CD4-positive, CD25-positive, alpha-beta regulatory T cell (primary cell): ENCODE measurements at places on chromosomes 11 and 22.

DNA sequence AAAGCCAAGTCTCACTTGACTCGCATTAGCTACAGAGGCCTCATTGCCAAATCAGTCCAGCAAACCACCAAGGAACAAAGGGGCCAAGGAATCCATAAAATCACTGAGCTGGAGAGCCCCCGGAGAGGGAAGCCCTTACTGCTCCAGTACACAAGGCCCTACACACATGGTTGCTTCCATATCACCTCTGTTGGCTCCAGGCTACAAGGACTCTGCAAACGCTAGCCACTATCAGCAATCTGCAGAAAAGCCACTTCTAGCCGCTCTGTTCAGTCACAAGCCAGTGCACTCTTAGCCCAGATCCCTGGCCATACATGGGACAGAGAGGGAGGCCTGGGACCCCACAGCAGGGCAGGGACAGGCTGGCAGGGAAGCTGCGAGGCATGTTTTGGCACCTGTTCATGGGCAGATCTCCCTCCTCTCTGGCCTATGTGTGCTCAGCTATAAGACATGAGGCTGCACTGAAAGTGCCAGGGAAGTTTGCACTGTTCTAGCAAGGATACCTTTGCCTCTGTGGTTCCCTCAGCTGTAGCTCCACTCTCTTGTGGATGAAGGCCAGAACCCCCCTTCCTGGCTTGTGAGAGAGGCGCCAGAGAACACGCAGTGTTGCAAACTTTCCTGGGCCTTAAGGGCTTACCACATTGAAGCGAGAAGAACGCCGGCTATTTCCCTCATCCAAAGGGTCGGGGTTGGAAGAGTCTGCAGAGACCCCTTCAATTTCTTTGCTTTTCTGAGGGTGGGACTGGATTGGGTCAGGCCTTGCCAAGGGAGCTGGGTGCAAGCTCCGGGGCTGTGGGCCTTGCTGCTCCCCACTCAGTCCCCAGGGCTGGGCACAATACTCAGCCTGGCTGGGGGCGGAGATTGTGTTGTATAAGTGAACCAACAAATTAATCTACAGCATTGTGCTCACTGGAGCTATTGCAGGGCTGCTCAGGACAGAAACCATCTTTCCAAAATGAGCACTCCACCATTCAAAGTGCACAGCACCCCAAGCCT, 108.7 kb upstream of the PITPNB start:
- DNase-seq, result no peak

DNA sequence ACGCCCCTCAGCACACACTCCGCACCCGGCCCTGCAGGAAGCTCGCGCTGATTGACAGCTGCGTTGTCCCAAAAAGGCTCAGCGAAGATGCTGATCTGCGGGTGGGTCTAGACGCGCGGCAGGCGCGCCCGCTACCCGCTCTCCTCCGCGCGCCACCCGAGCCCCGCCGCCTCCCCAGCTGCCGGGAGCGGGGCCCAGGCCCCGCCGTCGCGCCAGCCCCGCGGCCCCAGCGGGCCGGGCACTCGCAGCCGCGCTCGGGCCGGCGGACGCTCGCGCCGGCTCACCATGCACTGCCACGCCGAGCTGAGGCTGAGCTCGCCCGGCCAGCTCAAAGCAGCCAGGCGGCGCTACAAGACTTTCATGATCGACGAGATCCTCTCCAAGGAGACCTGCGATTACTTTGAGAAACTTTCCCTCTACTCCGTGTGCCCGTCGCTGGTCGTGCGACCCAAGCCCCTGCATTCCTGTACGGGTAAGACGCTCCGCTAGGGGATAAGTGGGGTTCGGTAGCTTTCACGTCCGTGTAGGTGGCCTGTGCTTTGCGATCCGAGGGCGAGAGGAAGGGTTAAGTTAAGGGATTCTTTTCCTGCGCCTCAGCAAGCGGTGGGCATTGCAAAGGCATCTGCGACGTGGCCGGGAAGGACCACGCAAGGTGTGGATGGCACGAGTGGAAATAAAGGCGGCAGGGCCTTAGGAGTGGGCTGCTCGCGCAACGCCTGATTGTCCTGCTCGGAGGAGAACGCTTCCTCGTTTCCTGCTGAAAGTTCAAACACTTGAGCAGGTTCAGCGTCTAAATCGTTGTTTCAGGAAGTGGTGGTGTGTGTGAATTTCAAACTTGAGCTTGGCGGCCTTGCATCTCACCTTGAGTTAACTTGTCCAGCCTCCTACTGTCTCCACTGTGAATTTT, at the start of gene BARX2:
Gene BARX2, plus strand, starts transcription at position 98 of the 907 bp plus-strand sequence. Its CDS starts 188 bp downstream, at position 286.
- DNase-seq, result no peak

DNA sequence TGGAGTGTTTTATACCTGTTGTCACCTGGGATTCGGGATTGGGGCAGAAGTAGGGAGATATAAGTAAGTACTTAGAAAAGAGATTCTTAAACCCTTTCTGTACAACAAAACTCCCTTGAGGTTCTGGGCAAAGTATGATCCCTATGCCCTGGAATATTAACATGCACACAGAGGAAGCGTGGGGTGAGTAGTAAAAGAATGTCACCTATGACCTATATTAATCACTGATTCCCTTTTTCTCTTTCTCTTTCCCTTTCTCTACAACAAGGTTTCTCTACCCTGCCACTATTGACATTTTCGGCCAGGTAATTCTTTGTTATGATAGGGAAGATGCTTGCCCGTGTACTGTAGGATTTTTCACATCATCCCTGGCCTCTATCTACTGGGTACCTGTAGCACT, 209.7 kb upstream of the PLET1 start:
- no peak for DNase-seq

DNA sequence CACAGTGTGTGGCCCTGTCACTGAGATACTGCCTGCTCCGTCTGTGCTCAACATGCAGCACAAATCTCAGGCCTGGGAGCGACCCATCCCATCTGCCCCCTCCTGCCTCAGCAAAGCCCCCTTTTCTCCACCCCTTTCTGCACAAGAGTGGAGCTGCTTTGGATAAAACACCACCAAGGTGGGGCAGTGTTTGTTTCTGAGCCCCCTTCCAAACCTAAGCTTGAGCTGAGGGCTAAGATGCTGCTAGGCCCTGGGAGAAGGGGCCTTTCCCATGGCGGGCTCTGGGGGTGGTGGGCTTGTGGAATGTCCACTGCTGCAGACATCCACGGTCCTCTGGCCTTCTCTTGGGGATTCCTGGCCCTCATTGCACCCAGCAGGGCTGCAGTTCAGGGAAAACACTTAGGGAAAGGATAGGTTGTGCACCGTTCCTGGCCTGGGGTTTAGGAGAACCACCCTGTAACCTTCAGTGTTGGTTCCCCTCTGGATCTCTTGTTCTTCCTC, 594.1 kb downstream of the TBC1D22A start:
- no peak for DNase-seq

- DNase-seq, result no peak
Measured at GRCh38 chr11:128789497-128790150, 77.5 kb downstream of the KCNJ1 start.

DNA sequence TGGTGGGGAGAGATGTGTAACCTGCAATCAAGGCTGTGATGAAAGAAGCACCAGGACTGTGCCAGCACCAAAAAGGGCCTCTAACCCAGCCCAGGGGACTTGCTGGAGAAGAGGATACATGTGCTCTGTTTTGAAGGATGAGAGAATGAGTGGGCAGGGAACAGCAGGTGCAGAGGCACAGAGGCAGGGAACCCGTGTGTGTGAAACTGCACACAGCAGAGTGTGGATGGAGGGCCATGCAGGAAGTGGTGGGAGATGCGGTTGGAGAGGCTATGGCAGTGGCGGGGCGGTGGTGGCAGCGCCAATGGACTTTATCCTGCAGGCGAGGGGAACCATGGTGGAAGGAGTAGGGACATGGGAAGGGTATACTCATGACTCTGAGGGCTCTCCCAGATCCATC, 25.2 kb upstream of the LRRC32 start:
- DNase-seq, result no peak
